ENCODE measurements at places on chromosomes 6 and 20. TPM values are rescaled to one million over a fixed set of nuclear protein-coding genes. Genes with fewer than 3 reads are reported as not detected.

The BMP2 gene
- total RNA-seq = 10.6 TPM

The SNAP25 gene
- total RNA-seq = 0.65 TPM

The CAGE1 gene
- 0.33 TPM for total RNA-seq

DNA sequence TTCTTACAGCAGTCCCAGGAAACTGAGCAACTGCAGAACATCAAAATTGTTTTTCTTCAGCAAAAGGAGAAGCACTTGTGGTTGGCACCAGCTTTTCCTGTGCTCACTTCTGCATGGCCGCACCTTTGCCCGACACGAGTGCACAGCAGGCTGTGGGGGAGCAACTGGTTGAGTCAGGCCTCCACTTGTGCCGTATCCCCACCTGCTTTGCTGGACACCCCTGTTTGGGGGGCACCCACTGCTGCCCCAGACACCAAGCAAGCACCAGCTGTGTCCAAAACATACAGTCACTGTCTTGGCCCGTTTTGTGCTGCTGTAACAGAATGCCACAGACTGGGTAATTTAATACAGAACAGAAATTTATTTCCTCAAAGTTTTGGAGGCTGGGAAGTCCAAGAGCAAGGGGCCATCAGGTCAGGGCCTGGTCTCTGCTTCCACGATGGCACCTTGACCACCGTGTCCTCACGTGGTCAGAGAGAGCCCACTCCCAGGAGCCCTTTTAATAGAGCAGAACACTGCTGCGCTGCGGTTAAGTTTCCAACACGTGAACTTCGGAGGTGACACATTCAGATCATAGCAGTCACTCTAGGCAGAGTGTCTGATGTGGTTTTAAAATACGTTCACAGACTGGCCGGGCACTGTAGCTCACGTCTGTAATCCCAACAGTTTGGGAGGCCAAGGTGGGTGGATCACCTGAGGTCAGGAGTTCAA lies 8.7 kb upstream of the GMEB2 start:
- no peak for DNase-seq

All from fibroblast of the aortic adventitia (primary cell).